ENCODE measurements at places on chromosomes 12 and 14. TPM values are rescaled to one million over a fixed set of nuclear protein-coding genes. Genes with fewer than 3 reads are reported as not detected.

DNA sequence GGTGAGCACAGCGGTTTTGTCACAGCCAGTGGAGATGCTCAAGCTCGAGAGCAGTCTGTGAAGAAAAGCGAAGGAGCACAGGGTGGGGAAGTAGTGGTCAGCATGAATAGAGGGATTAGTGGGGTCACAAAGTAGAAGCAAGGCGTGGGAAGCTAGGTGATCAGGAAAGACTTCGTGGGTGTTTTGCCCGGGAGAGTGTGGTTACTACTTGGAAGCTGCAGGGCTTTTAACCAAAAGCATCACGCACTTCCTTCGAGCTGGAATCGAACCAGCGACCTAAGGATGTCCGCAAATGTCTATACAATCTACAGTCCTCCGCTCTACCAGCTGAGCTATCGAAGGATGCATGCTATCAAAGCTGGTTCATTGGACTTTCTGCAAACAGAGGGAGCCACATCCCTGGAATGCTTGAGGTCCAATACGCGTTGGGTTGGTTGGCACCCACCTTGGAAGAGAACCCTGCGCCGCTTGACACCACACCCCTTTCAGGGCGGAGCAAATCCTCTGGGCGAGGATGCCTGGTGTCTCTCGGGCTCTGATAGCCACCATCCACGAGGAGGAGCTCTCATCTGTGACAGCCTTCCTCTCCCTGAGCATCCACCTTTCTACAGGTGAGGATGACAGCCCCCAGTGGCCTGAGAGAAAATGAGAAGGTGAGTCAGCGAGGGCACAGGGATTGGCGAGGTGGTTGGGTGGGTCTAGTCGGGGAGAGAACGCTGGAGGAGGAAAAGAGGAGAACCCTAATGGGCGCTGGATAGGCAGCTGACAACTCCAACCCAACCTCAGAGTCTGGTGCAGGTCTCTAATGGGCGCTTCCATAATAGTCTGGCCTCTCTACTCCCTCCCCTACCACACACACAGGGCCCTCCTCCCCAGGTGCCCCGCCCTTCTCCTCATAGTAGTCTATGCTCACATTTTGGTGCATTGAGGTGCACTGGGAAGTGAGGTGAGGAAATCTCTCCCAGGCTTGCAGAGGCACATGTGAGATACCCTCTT is 16.0 kb upstream of the OR6S1 start:
- no peak overlapping the region for H3K27ac ChIP-seq
- DNase-seq: peak; percentile 15
- H3K4me3 ChIP-seq: no peak overlapping the region
- peaks cover 32% of the 10 kb centered on the region for H3K4me1 ChIP-seq
- H3K27me3 ChIP-seq: peaks cover 14% of the 10 kb centered on the region
- H3K36me3 ChIP-seq: no peaks in the 10 kb centered on the region

The GALNT16 gene
- total RNA-seq: 0.06 TPM

GRCh38 chr12:31506515-31507306 is 84.2 kb downstream of the DENND5B start:
- H3K27me3 ChIP-seq: no peaks in the 10 kb centered on the region
- H3K36me3 ChIP-seq: no peaks in the 10 kb centered on the region
- H3K27ac ChIP-seq: no peak overlapping the region

- DNase-seq: no peak
- H3K27ac ChIP-seq: no peak overlapping the region
- no peaks in the 10 kb centered on the region for H3K4me1 ChIP-seq
- no peak overlapping the region for H3K4me3 ChIP-seq
These were observed 165.7 kb downstream of the CAND1 start for GRCh38 chr12:67434671-67435370.

The GPR132 gene
- total RNA-seq: 49.2 TPM

- DNase-seq: no peak
- H3K27ac ChIP-seq: no peak overlapping the region
- no peaks in the 10 kb centered on the region for H3K4me1 ChIP-seq
- H3K36me3 ChIP-seq: no peaks in the 10 kb centered on the region
- no peaks in the 10 kb centered on the region for H3K27me3 ChIP-seq
These were observed 99.9 kb downstream of the PHETA1 start for GRCh38 chr12:111268738-111269572.

The MYO1H gene
- total RNA-seq: not detected

The SOCS2 gene
- 1.7 TPM for total RNA-seq

The SERPINA10 gene
- not detected for total RNA-seq

DNA sequence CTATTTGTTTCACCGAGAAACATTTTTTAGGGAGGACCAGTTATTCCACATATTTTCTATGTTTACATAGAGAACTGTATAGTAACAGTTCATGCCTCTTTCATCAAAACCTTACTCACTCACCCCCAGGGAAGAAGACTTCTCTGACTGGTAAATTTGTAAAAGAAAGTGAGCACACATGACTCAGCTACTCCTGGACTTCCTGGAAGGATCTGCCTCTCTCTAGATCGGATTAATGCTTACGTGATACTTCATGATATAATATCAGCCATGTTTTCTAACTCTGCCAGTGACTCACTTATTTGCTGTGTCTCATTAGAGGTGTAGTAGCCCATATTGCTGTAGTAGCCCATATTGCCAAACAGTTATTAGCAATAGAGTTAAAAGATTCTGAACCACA is 494.3 kb upstream of the ATXN7L3B start:
- no peak for DNase-seq
- H3K27me3 ChIP-seq: no peaks in the 10 kb centered on the region
- H3K27ac ChIP-seq: no peak overlapping the region
- H3K36me3 ChIP-seq: no peaks in the 10 kb centered on the region

The PRKCH gene
- total RNA-seq: 284 TPM

- H3K27ac ChIP-seq: no peak overlapping the region
- no peak overlapping the region for H3K4me3 ChIP-seq
- H3K36me3 ChIP-seq: no peaks in the 10 kb centered on the region
These were observed 2.1 kb downstream of the CSRP2 start for GRCh38 chr12:76876696-76877229.

The EPYC gene
- total RNA-seq: not detected

The BCL2L2 gene
- total RNA-seq: 3.6 TPM

GRCh38 chr14:92659765-92660561 is 88.5 kb downstream of the LGMN start:
- H3K4me1 ChIP-seq: peaks cover 78% of the 10 kb centered on the region
- H3K4me3 ChIP-seq: no peak overlapping the region
- H3K27me3 ChIP-seq: no peaks in the 10 kb centered on the region
- no peak for DNase-seq
- H3K36me3 ChIP-seq: peaks cover 59% of the 10 kb centered on the region
- H3K27ac ChIP-seq: no peak overlapping the region

GRCh38 chr12:27293463-27293862 is 39.2 kb upstream of the BMAL2 start:
- H3K4me1 ChIP-seq: no peaks in the 10 kb centered on the region
- no peak overlapping the region for H3K4me3 ChIP-seq
- DNase-seq: no peak

DNA sequence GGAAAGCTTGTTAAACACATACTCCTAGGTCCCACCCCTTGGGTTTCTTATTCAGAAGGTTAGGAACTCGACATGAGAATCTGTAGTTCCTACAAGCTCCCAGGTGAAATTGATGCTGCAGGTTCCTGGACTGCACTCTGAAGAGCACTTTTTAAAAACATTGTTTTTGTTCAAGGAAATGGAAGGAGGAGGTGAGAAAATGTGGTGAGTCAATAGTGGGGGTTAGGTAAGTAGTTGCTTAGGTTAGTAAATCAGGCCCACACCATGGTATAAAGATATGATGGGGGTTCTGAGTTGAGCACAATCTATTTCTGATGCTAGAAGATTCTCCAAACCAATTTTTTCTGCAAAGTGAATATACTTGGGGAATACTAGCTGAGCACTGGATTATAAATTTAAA is 450.3 kb downstream of the CCDC91 start:
- no peak overlapping the region for H3K4me3 ChIP-seq
- H3K27me3 ChIP-seq: no peaks in the 10 kb centered on the region
- H3K36me3 ChIP-seq: no peaks in the 10 kb centered on the region
- no peaks in the 10 kb centered on the region for H3K4me1 ChIP-seq

The CABP1 gene
- not detected for total RNA-seq

The GPD1 gene
- total RNA-seq: 2.0 TPM

The ZDHHC22 gene
- not detected for total RNA-seq

GRCh38 chr14:33525626-33526025 is 425.2 kb downstream of the EGLN3 start:
- no peak overlapping the region for H3K27ac ChIP-seq
- H3K4me3 ChIP-seq: no peak overlapping the region
- no peaks in the 10 kb centered on the region for H3K36me3 ChIP-seq
- no peaks in the 10 kb centered on the region for H3K4me1 ChIP-seq

GRCh38 chr12:110180591-110181005 is 56.4 kb downstream of the IFT81 start:
- no peaks in the 10 kb centered on the region for H3K27me3 ChIP-seq
- no peak overlapping the region for H3K4me3 ChIP-seq
- H3K36me3 ChIP-seq: no peaks in the 10 kb centered on the region
- H3K27ac ChIP-seq: no peak overlapping the region
- no peaks in the 10 kb centered on the region for H3K4me1 ChIP-seq

- no peaks in the 10 kb centered on the region for H3K27me3 ChIP-seq
- peak overlapping the region; percentile 32 for H3K4me3 ChIP-seq
- DNase-seq: peak; percentile 46
- H3K27ac ChIP-seq: no peak overlapping the region
These were observed 3.3 kb downstream of the FBXL14 start for GRCh38 chr12:1591034-1591433.

- H3K4me1 ChIP-seq: peaks cover 13% of the 10 kb centered on the region
- H3K36me3 ChIP-seq: no peaks in the 10 kb centered on the region
- no peak for DNase-seq
- H3K27ac ChIP-seq: peak overlapping the region; percentile 32
- no peaks in the 10 kb centered on the region for H3K27me3 ChIP-seq
These were observed 337 bp downstream of the ZC2HC1C start for GRCh38 chr14:75069811-75070145.

DNA sequence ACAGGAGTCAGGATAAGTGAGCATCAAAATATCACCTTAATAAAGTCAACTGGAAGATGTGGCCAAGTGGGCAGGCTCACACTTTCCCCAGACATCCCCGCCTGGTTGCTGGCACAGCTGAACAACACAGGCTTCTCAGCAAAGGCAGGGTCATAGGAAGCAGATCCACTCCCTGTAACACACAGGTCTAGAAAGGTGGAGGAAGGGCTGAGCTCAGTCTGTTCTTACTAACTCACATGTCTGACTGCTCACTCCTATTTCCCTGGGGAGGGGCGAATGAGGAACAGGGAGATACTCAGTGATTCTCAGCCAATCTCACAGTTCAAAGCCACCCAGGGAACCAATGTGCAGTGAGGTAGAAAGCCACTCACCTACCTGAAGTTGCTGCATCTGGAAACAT is 45.0 kb upstream of the AMN1 start:
- H3K27me3 ChIP-seq: no peaks in the 10 kb centered on the region
- H3K4me1 ChIP-seq: peaks cover 9% of the 10 kb centered on the region
- no peak overlapping the region for H3K4me3 ChIP-seq
- no peak overlapping the region for H3K27ac ChIP-seq
- DNase-seq: no peak

- H3K27me3 ChIP-seq: no peaks in the 10 kb centered on the region
- no peaks in the 10 kb centered on the region for H3K36me3 ChIP-seq
- no peaks in the 10 kb centered on the region for H3K4me1 ChIP-seq
- no peak overlapping the region for H3K4me3 ChIP-seq
- DNase-seq: no peak
These were observed 10.4 kb downstream of the BEST3 start for GRCh38 chr12:69688471-69689427.

- peak overlapping the region; percentile 2 for H3K4me3 ChIP-seq
- H3K4me1 ChIP-seq: peaks cover 19% of the 10 kb centered on the region
- H3K27ac ChIP-seq: no peak overlapping the region
- no peaks in the 10 kb centered on the region for H3K36me3 ChIP-seq
These were observed 620 bp downstream of the YBX3 start for GRCh38 chr12:10722502-10722904.

The PLD4 gene
- total RNA-seq: not detected

GRCh38 chr12:116662612-116663144 is 75.2 kb downstream of the SPRING1 start:
- no peak overlapping the region for H3K27ac ChIP-seq
- H3K4me1 ChIP-seq: no peaks in the 10 kb centered on the region
- H3K36me3 ChIP-seq: no peaks in the 10 kb centered on the region
- H3K4me3 ChIP-seq: no peak overlapping the region
- no peak for DNase-seq

DNA sequence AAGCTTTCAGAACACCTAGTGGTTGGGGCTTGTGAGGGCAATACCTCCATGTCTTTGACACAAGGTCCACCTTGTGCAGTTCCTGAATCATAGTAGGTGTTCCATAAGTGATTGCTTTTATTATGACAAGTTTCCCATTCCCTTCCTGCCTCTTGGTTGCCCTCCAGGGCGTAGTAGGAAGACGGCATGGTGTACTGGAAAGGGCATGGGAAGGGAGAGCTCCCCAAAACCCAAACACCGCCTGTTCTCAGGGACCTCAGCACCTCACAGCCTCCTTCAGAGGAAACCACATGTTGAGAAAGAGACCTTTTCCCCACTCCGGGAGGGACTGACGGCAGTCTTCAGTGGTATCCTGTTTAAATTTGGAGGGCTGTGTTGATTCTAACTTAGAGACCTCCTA is 21.1 kb downstream of the EVL start:
- H3K27ac ChIP-seq: peak overlapping the region; percentile 36
- H3K4me3 ChIP-seq: no peak overlapping the region
- H3K36me3 ChIP-seq: peaks cover 79% of the 10 kb centered on the region
- H3K4me1 ChIP-seq: peaks cover 100% of the 10 kb centered on the region

DNA sequence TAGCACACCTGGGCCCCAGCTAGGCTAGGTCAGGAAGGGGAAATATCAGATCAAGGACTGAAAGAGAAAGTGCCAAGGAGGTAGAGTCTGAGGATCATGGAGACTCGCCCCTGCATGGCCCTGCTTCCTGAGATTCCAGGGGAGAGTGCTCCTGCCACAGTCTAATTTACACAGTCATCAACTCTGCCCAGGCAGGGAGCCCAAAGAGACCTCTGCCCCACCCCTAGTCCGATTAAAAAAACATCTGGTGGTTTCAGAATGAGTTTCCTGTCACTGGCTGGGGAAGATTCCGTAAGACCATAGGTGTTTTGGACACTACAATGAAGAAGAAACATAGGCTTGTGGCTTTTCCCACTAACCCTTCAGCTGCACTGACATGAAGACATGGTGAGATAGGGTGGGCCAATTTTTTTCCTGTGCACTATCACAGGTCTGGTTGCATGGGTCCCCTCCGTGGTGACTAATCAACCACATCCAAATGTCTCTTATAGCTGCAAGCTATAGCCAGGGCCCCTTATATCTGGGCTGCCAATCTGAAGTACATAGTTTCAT is 31.5 kb upstream of the GZMB start:
- no peaks in the 10 kb centered on the region for H3K27me3 ChIP-seq
- peaks cover 15% of the 10 kb centered on the region for H3K4me1 ChIP-seq
- no peak overlapping the region for H3K27ac ChIP-seq
- H3K4me3 ChIP-seq: no peak overlapping the region

DNA sequence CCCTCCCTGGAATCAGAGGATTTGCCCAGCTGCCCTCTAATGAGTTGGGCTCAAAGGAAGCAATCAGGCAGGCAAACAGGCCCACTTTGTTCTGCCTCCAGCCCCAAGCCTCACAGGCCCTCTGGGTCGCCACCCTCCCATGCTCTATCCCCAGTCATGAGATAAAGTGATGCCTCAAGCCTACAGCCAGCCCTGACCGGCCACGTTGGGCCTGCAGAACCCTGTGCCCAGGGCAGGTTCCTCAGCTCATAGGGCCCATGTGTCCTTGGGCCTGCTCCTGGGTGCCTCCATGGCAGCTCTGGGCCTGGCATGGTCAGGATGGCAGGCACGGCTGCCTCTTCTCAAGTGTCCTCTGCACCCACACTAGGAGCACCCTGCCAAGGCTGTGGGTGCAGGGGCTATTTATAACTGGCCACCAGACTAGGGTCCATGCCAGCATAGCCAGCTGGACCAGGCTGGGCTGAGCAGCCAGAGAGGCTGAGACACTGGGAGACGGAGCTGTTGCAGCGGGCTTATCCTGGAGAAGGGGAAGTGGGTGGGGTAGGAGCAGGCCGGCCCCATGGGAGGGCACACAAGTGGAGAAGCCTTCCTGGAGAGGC is 20.2 kb downstream of the HDAC7 start:
- H3K4me3 ChIP-seq: no peak overlapping the region
- H3K27ac ChIP-seq: no peak overlapping the region
- no peaks in the 10 kb centered on the region for H3K27me3 ChIP-seq
- H3K36me3 ChIP-seq: peaks cover 39% of the 10 kb centered on the region

Measured in CD4-positive, alpha-beta memory T cell (primary cell).